ENCODE measurements at places on chromosomes 2 and 18.

DNA sequence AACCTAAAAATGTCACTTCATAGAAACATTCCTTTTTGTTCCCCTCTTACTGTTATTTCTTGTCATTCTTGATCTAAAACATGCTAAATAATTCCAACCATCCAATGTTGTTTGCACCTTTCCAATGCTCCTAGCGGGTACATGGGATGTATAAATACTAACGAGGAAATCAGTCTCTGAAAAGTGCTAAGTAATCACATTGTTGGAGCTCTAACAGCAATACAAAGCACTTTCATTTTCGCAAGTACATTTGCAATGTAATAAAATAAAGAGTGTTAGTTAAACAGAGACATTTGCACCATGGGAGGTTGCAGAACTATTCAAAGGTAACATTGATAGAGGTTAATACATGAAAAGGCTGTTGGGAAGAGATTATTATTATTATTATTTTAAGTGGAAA is 286.2 kb upstream of the ACVR2A start:
- DNase-seq: peak; percentile 4

GRCh38 chr18:70233974-70234373 is 28.5 kb upstream of the RTTN start:
- no peak for DNase-seq

- no peak for DNase-seq
These were observed 218.3 kb downstream of the ACKR3 start for GRCh38 chr2:236787885-236788284.

DNA sequence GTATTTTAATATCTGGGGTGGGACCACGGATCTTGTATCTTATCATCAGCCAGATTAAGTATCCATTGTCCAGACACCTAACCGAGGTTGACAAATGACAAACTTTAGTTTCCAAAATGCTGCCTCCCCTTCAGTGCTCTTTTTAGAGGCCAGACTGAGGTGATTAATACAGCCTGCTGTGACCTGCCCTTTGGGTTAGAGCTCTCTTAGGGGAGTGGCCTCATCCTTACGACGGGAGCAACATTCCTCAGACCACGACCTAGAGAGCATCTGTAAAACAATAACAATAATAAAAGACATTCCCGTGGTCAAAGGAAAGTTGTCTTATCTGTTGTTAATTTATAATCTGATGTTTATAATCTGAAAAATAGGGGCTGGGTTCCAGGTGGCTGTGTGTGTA is 405.3 kb downstream of the LPIN1 start:
- no peak for DNase-seq

DNA sequence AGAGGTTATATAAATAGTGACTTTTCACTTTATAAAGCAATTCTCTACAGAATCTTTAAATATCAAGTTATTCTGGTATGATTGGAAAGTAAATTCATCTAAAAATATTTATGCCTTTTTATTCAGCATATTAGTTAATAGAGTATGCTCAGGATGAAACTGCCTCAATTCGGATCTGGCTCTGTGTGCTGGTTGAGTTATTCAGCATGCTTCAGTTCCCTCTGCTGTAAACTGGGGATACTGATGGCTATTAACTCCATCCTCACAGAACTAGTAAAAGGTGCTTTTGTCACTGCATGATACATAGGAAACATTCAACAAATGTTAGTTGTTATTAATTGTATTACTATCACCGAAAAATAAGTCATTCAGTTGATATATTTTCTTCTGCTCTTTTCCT is 250.3 kb downstream of the NRXN1 start:
- DNase-seq: no peak

DNA sequence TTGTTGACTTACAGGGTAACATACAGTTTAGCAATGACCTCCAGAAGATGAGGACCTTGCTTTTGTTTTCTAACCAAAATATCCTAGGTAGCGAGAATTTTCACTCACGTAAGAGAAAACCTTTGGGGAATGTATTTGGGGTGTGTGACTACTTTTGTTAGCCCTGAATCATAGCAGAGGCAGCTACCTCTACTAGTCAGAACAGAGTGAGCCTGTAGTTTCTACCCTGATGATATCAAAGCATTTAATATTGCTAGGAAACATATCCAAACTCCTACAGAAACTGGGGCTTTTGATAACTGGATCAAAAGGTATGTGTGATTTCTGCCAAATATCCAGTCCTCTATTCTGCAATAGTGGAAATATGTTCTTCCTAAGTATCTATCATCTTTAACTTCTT is 462.6 kb upstream of the ZEB2 start:
- no peak for DNase-seq

GRCh38 chr2:74373221-74373676 is 6.9 kb downstream of the DCTN1 start:
- peak; percentile 26 for DNase-seq

DNA sequence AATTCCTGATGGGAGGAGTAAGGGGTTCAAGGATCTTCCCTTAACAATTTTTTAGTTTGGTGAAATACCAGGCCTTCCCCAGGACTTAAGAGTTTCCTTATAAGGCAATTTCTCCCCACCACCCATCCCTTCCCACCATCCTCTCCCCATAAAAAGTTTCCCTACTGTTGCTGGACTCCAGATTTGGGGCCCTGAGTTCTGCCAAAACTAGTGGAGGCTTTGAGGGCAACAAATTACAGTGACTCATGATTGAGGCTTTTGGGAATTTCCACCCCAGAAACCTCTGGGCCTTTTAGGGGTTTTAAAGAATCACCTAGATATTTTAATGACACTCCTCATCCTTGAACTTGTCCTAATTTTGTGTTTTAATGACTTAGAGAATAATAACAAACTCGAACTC is 14.3 kb upstream of the EN1 start:
- DNase-seq: no peak

DNA sequence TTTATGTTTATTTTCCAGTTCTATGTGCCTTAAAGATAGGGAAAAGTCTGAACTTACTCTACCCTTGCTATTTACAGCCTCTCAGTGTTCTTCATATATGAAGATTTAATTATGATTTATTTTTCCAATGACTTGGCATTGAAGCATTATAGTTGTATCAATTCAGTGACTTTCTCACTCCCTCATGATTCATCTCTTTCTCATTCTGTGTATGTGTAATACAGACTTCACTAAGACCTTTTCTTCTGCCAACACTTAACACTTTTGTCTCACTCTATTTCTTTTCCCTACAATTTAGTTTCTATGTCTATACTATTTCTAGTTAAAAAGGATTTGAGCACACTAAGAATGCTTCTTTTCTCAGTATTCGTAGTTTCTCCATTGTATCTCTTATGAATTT is 1470.3 kb upstream of the ACVR2A start:
- DNase-seq: no peak

DNA sequence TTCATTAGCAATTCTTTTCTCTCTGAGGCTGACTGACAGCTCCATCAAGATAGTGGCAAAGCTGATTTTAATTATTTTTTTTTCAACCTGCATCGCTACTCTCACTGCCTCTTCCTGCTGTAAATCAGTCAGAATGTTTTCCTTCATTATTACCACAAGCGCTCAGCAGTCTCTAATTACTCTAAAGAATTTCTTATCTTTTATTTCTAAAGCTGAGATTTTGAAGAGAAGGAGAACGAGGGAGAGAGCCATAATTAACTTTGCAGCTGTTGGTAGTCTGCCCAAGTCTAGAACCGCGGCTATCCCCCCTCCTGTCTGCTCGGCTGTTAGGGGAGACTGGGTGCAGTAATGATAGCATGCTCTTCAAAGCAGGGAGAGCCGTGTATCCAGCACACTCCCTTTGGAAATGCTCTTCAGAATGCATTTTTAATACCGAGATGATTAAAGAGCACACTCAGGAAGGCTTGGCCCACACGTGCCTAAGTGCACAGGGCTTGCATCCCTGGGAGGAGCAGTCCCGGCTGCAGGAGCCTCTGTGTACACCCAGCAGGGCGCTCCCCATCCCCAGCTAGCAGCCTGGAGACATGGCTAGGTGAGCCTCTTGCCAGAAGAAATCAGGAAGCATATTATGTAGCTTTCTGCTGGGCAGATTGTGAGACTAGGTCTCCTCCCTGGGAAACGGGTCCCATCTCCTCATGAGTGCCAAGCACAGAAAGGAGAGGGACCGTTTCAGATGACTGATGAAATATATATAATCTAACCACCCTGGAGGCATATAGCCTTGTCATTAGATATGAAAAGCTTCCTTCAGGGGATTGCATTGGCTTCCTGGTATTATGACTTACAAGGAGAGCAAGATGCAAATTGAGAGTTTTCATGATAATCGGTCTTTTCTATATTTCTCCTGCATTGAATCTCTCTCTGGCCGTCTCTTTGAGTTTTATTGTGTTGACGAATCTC is 555.2 kb downstream of the CMPK2 start:
- DNase-seq: no peak

- DNase-seq: no peak
These were observed 49.0 kb upstream of the PAIP2B start for GRCh38 chr2:71275939-71276310.

DNA sequence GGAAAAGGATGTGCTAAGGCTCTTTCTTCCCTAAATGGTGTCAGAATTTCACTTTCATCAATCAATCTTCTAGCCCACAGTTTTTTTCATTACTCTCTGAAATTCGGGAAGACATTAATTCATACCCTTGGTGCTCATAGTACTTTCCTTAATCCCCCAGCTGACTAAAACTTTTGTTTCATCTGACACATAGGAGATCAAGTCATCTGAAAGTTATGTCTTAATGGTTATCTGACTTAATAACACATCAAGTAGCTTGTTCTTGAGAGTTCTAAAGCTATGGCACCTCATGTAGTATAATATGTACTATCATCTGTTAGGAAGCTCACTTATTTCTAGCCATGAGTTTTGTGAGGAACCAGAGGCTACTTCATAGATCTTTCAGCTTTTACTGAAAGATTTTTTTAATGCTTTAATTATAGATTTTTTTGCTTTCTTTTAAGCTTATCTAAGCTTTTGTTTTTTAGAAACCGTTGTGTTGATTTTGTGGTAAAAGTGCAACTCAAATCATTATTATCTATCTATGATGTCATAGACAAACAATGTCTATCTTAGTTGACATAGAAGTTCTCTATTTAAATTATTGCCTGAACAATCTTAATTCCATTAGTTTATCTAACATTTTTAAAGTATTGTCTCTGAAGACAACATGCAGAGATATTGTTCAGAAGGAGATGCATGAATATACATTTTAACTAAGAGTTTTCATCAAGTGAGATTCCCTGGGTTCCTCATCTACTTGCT is 93.6 kb upstream of the UBXN4 start:
- no peak for DNase-seq

- no peak for DNase-seq
These were observed 54.1 kb upstream of the ERBB4 start for GRCh38 chr2:212592695-212593094.

DNA sequence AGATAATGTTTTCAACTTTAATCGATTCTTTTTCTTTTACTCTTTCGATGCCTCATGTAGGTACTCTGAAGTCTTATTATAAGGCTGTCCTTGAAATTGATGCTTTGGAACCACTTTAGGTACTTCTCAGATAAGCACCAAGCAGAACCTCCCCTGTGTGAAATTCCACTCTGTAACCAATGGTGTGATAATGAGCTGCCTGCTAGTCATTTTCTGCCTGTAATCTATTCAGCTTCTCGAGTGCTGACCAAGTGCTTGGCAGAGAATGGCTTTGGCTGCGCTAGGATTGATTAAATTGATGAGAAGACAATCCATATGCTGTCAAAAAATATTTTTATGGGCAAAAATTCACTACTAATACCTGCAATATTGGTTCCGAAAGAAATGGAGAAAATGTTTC is 132.1 kb upstream of the STON1 start:
- DNase-seq: no peak

Measured in NCI-H510A treated with DMSO at 0.1 percent for 48 hours (cell line).